Activated CD4-positive, alpha-beta T cell treated with anti-CD3 and anti-CD28 coated beads, Interleukin-10, Interleukin-2, amounts not matched to agents 100 ng/mL and 50 ng/mL, durations not matched to agents 16 hours and 8 hours (primary cell): ENCODE measurements at places on chromosomes 7 and 10.

GRCh38 chr10:132458586-132459300 lies 61.7 kb downstream of the PWWP2B start:
- DNase-seq: peak; percentile 47

- DNase-seq: peak; percentile 41
These were observed 14.6 kb downstream of the CHST12 start for GRCh38 chr7:2417981-2418481.

GRCh38 chr7:16402091-16402490 lies 19.2 kb downstream of the CRPPA start:
- DNase-seq: no peak

DNA sequence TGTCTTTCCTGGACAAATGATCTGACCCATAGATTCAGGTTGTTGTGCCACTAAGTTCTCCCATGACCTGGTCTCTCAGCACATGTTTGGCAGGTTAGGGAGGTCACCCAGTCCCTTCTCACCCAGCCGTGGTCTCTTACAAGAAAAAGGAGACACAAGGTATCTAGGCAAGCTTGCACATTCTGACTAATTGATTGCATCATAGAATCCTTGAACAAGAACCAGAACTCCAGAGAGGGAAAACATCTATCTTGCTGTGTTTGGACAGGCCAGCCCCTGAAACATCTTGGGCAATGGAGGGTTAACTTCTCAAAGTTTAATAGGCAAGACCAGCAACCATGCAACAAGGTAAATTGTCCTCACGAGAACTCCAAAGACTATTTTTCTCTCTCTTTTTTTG lies 8.5 kb upstream of the HK1 start:
- no peak for DNase-seq
